ENCODE measurements at places on chromosomes 4 and X. TPM values are rescaled to one million over a fixed set of nuclear protein-coding genes. Genes with fewer than 3 reads are reported as not detected.

CCDC120 gene
- 0.72 TPM for total RNA-seq

CDK16 gene
- total RNA-seq, result 179 TPM

CMC4 gene
- total RNA-seq, result 23.6 TPM

TASL gene
- total RNA-seq, result not detected

UGT2B17 gene
- total RNA-seq, result not detected

SMAD1 gene
- total RNA-seq, result 11.4 TPM

CTSO gene
- total RNA-seq, result 5.0 TPM

HOPX gene
- not detected for total RNA-seq

USP51 gene
- 0.49 TPM for total RNA-seq

MGAT4D gene
- total RNA-seq, result not detected

SMS gene
- 225 TPM for total RNA-seq

FHDC1 gene
- 0.49 TPM for total RNA-seq

VEGFC gene
- 58.6 TPM for total RNA-seq

PPEF2 gene
- total RNA-seq, result not detected

ATP2B3 gene
- not detected for total RNA-seq

CXCL11 gene
- total RNA-seq, result 0.10 TPM

FAM241A gene
- total RNA-seq, result 3.0 TPM

DMP1 gene
- not detected for total RNA-seq

HSFX2 gene
- total RNA-seq, result 0.96 TPM

XAGE1B gene
- total RNA-seq, result 5.5 TPM

ARSJ gene
- total RNA-seq, result 7.1 TPM

BBS7 gene
- 13.9 TPM for total RNA-seq

TMEM128 gene
- 30.1 TPM for total RNA-seq

WAS gene
- total RNA-seq, result 0.84 TPM

EMCN gene
- 0.59 TPM for total RNA-seq

RAB41 gene
- not detected for total RNA-seq

CHRDL1 gene
- 35.4 TPM for total RNA-seq

S100G gene
- total RNA-seq, result not detected

BRS3 gene
- not detected for total RNA-seq

TLL1 gene
- total RNA-seq, result not detected

RGS12 gene
- total RNA-seq, result 7.6 TPM

SPARCL1 gene
- 0.39 TPM for total RNA-seq

ARHGEF38 gene
- total RNA-seq, result not detected

CFI gene
- 1.1 TPM for total RNA-seq

NPY1R gene
- total RNA-seq, result not detected

HMX1 gene
- not detected for total RNA-seq

TRIM75 gene
- not detected for total RNA-seq

IL15 gene
- 4.4 TPM for total RNA-seq

DNAAF6 gene
- total RNA-seq, result not detected
